Lower lobe of right lung (tissue), 2 donors: ENCODE measurements at places on chromosomes 13 and 19. TPM values are rescaled to one million over a fixed set of nuclear protein-coding genes. Genes with fewer than 3 reads are reported as not detected.

GRCh38 chr19:32387701-32388392, 17.7 kb upstream of the DPY19L3 start:
- no peak for DNase-seq

DNA sequence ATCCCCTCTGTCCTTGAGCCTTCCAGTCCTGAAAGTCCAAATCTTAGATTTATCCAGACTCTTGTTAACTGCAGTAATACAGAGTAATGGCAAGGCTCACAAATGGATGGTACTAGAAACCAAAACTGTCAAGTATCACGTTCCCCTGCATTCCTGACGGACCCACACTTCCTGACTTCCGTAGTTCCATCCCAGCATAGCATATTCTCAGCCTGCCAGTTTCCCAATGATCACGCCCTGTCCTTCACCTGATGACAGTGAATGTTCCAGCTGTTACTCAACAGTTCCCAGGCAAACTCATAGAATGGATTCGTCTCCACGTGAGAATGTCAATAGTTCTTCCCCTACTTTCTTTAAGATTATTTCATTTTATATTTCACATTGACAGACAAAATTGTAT, 33.6 kb downstream of the SLC7A1 start:
- DNase-seq, result no peak

DNA sequence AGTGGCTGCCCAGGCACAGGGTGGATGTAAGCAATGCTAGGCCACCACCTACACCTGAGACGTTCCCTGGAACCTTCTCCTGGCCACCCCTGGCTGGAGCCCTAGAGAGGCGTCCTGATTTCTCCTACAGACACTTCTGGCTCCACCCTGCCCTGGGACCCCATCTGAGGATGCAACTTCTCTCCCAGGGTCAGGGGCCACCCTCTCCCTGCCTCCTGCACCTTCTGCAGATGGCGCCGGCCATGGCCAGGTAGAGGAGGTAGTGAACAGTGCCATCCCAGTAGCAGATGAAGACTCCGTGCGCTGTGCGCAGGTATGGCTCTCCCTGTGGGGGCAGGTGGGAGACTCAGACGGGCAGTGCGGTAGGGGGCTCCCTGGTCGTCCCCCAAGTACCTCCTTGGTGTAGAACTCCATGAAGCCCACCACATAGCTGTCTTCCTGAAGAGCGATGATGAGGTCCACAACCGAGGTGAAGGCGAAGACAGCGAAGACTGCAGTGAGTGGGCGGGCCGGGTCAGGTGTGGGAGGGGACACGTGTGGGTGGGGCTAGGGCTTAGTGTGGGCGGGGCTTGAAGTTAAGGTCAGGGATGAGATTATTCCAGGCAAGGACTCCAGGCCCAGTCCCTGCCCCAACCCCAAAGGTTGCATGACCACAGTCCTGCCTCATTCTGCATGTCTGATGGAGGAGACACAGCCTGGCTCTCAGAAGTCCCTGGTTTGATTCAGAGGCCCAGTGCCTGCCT, 3.0 kb downstream of the TM6SF2 start:
- DNase-seq, result no peak

DNA sequence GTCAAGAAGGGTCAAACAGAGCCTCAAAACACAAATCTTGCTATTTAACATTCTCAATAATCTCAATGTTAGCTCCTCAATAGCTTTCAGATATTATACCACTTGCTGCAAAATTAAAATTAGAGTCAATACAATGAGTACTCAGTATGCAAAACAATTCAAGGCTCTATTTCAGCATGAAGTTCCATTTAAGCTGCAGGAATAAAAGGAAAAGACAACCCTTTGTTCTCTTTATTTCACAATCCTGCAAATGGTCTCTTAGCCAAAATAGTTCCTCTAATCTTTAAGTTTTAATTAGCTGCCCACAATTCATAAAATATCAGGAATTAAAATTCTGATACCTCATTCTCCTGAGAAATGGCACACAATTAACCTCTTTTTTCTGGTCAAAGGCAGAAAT, 40.5 kb upstream of the DCT start:
- no peak for DNase-seq

DNA sequence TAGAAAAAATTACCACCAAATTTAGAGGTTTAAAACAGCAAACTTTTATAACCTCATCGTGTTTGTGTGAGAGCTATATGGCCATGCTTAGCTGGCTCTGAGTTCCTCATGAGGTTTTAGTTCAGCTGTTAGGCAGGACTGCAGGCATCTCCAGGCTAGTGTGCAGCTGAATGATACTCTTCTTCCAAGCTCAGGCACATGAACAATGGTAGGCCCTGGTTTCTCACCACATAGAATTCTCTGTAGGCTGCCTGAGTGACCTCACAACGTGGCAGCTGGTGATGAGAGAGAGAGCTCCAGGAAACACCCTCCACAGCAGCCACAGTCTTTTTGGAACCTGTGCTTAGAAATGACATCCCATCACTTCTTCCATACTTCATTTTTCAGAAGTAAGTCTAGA, 540.6 kb upstream of the MIR17HG start:
- DNase-seq, result no peak

DNA sequence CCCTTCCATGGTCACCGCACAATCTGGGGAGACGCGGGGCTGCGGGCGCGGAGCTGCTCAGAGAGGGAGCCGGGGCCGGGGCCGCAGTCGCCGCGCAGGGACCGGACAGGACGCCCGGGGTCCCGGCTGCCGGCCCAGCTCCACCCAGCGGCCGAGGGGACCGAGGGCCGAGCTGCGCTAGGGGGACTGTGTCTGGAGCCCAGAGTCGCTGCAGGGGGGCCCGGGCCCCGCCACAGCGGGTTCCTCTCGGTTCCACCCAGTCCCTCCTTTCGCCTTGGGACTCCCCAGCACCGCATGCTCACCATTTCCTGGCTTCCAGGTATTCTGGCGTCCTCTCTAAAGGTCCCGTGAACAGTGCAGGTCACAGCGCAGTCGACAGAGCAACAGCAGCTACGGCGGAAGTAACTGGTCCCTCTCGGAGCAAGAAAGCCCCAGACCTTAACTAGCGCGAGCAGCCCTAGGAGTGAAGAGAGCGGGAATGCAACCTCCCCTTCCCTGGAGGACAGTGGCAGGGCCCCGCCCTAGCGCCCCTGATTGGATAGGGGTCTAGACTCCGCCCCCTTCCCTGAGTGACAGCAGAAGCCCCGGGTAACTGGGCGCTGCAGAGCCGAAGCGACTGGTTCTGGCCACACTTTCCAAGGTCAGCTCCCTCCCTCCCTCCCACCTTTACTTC, at the start of gene ZNF878:
TSS of gene ZNF878 (minus strand) at position 465 of the 673 bp plus-strand sequence. CDS start at position 305, 160 bp downstream.
- peak; percentile 93 for DNase-seq

The ZNF415 gene
- total RNA-seq, result 4.0 TPM
